Ovary (tissue), 10 donors: ENCODE measurements at places on chromosomes 13 and 19. TPM values are rescaled to one million over a fixed set of nuclear protein-coding genes. Genes with fewer than 3 reads are reported as not detected.

The SPACA4 gene
- not detected for total RNA-seq

DNA sequence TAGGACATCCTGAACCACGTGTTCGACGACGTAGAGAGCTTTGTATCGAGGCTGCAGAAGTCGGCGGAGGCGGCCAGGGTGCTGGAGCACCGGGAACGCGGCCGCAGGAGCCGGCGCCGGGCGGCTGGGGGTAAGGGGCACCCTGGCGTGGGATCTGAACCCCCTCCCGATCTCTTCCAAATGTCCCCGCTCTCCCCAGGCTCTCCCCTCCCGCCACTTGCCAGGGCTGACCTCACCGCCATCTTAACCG lies 6.0 kb downstream of the EPS8L1 start:
- peak; percentile 28 for DNase-seq

The WDR88 gene
- 0.79 TPM for total RNA-seq

- peak; percentile 64 for DNase-seq
These were observed 20.7 kb downstream of the TNFSF11 start for GRCh38 chr13:42594481-42595252.

The NBEA gene
- 15.0 TPM for total RNA-seq

- DNase-seq: no peak
These were observed 48.9 kb downstream of the MYH14 start for GRCh38 chr19:50252111-50252886.

GRCh38 chr13:110565296-110565695 lies 3.8 kb upstream of the RAB20 start:
- no peak for DNase-seq

The GJB6 gene
- total RNA-seq: not detected

DNA sequence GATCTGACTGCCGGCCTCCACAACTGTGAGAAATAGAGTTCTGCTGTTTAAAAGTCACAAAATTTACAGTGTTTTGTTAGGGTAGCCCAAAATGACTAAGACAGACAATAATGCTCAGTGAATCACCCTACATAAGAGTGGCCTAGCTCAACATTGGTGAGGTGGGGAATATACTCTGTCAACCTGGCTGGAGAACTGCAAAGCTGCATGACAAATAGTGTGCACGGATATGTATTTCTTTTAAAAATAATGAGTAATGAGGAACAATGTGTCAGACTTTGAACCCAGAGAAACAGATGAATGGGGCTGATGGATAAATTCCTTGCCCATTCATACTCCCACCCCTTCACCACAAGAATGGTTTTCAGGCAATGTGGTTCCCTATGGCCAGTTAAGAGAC lies 372.4 kb downstream of the SUCLA2 start:
- DNase-seq: no peak

GRCh38 chr19:55406826-55407549 lies 600 bp downstream of the UBE2S start:
- DNase-seq: no peak

DNA sequence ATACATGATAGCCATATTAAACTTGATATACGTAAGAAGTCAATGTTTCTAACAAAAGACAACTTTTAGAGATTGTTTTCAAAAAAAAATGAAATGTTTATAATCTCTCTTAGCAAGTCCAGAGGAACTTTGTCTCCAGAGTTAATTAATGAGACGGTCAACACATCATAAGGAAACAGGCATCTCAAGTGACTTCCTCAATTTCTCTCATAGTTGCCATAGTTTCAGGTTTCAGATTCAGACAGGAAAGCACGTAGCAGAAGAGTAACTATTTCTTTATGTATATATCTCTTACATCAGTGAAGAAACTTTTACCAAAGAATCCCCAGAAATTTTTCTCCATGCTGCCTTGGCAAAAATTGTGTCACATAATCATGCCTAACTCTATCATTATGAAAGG lies 159.6 kb upstream of the ATXN8OS start:
- DNase-seq: no peak

DNA sequence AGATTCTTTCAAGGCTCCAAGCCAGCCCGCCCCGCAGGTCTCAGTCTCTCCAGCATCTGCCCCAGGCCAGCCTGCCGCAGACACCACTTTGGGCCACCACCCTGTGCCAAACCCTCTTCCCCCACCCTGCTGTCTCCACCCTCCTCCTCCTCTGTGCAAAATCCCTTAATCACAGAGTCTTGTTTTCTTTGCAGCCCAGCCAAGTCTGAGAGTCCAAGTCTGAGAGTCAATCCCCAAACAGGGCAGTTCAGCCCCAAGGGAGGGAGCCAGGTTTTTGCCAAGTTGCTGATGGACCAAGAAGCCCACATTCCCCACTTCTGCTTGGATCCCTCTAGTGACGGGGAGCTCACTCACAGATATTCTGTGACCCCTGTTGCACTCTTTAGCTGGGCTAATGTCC lies 3.1 kb downstream of the ADAMTS10 start:
- no peak for DNase-seq

DNA sequence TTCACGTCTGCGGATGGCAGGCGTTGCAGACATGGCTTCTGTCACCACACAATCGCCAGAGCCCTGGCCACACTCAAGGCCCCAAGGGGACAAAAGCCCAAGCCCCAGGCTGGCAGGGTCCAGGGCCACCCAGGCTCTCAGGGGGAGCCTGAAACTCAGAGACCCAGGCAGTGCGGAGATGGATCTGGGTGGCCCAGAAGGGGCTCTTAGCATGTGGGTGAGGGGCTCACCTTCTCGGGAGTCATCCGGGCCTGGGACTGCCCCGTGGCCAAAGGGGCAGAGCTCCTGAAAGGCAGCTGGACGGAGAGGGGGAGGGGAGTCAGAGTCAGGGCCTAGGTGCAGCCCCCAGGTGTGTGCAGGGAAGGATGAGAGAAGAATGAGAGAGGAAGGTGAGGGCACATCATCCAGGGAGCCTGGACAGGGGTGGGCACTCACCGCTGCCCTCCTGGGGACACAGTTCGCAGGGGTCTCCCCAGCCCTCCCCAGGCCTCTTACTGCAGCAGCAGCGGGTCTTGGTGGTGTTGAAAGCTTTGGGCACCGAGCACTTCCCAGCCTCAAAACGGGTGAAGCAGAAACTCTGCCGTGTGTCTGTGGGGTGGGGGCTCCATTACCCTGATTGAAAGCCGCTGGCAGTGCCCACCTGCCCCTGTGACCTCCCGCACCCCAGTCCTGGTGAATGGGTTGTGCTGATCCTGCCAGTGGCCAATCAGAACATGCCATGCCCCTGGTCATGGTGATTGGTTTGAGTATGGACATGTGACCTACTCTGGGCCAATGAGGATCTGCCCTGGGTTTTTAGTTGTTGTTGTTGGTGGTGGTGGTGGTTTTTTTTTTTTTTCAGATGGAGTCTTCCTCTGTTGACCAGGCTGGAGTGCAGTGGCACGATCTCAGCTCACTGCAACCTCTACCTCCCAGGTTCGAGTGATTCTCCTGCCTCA lies 37.4 kb downstream of the CCL25 start:
- no peak for DNase-seq

DNA sequence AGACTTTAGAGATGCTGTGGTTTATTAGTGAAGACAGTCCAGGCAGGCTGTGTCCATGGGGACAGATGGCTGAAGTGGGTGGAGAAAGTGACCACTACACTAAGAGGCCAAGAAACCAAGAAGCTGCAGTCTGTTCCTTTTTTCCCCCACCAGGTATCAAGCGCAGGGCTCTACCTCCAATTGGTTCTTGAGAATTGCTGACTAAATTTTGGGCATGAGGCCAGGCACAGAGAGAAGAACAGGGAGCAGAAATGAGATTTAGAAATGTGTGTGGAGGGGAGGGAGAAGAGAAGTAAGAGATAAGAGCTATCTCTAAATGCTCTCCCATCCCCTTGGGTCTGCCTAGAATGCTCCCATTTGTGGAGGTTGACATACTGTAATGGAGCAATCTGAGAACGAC lies 12.3 kb upstream of the CYSLTR2 start:
- no peak for DNase-seq

DNA sequence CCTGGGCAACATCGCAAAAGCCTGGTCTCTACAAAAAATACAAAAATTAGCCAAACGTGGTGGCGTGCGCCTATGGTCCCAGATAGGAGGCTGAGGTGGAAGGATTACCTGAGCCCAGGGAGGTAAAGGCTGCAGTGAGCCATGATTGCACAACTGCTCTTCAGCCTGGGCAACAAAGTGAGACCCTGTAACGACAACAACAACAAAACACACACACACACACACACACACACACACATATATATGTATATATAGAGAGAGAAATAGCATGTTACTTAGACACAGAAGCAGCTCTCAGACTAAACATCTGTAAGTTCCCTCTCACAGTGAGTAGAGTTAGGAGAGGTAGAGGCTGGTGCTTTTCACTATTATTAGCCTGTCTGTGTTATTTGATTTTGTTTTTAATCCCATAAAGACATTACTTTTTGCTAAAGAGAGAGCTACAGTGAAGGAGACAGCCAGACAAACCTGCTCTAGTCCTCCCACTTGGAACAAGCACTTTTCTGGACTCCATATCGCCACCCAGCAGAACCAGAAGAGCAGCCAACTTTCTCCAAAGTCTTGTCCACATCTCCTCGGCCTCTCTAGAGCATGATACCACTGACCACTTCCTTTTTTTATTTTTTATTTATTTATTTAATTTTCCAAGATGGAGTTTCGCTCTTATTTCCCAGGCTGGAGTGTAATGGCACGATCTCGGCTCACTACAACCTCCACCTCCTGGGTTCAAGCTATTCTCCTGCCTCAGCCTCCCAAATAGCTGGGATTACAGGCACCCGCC lies 2.8 kb upstream of the LIN7B start:
- no peak for DNase-seq

The PGLYRP2 gene
- total RNA-seq: 0.28 TPM

DNA sequence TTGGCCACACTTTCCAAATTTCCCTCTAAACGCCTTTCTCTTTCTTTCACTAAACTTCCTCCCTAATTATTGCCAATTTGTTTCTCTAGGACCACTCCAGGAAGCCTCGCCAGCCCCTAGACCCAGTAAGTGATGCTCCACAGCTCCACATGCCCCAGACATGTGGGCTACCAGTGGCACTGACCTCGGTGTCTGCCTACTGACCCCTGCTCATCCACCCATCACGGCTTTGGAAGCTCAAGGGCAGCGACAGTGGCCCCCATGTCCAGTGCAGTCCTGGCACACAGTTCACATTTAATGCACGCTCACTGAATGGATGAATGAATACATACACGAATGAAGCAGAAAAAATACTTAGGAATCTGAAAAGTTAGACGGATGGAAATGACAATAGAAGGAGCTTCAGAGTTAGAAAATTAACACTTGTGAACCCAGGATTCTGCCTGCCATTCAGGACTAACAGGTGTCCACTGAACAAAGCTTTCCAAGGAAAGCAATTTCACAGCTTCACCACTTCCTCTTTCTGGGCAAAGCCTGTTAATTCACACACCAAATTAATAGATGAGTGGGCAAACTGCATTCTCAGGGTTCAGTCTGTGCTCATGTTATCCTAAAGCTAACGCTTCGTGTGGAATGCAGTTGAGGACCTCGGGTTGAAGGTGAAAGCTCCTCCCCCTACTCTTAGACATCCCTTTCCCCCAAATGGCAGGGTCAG lies 50.9 kb downstream of the CCDC70 start:
- DNase-seq: no peak

GRCh38 chr13:57716295-57716694 lies 84.8 kb downstream of the PCDH17 start:
- DNase-seq: no peak

The LSM7 gene
- 74.0 TPM for total RNA-seq

- DNase-seq: no peak
These were observed 9.9 kb downstream of the COL4A1 start for GRCh38 chr13:110297011-110297410.

DNA sequence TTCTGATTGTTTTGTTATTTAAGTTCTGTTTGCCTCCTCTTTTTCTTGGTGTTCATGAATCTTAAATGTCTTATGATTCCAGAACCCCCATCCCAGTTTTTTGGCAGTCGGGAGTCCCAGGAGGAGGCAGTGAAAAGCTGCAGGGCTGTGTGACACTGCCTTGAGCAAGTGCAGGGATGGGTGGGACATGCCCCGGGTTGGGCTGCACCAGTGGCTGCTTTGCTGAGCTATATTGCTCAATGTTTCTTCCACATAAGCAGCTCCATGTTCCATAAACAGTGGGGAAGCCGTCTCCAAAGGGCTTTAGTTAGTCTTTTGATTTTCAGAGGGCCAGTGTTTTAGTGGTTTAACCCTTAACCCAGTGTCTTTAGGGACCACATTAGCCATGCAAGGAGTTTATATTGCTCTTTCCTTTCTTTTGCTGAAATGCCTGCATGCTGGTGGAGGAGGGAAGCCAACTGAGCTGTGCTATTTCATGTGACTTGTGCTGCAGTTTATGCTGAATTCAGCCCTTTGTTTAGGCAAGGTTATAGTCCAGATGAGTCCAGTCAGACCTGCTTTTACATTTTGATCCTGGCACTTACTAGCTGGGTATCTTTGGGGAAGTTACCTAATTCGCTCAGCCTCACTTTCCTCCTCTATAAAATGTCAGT lies 13.1 kb downstream of the ATP8A2 start:
- DNase-seq: no peak

DNA sequence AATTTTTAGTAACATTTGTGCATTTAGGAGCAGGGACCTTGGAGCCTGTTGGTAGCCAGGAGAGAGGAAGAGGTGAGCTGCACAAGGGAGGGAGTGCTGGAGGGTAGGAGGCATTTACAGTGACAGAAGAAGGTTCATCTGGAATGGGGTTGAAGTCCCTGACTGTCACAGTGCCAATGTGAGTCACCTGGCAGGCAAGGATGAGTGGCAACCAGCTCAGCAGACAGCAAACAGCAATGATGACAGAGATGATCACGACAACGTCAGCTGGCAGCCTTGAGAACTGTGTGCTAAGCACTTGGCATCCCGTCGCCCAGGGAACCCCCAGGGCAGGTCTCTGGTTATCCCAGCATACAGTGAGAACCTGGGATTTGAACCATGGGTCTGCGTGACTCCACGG lies 2.6 kb downstream of the OR10H5 start:
- DNase-seq: no peak

- DNase-seq: no peak
These were observed 75.6 kb upstream of the KL start for GRCh38 chr13:32940601-32941000.

DNA sequence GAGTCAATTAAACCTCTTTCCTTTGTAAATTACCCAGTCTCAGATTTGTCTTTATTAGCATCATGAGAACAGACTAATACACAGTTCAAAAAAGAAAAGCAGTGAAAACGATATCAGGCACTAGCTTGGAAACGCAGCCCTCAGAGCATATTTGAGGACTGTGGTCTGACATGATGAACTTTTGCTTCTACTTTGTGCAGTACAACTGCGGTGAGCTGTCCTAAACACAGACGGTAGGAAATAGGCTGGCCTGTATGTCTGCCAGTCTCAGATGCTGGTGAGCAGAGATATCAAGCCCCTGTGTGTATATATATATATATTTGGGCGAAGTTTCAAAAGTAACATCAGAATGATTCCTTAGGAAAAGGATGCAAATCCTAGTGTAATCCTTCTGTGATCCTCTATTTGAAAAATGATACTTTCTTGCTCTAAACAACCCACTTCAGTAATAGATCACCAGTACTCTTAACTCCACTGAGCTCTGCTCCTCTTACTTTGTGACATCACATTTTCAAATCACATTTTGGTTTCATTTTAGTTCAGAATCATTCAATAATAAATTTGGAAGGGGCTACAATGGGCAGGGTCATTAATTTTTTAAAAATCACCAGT lies 74.4 kb downstream of the TNFRSF19 start:
- no peak for DNase-seq

GRCh38 chr19:6126335-6126974 lies 9.0 kb upstream of the ACSBG2 start:
- no peak for DNase-seq

GRCh38 chr13:73635166-73635787 lies 498.9 kb downstream of the KLF12 start:
- DNase-seq: no peak

The SIGLEC5 gene
- 0.67 TPM for total RNA-seq

- no peak for DNase-seq
These were observed 22.0 kb downstream of the CEACAM16 start for GRCh38 chr19:44720945-44721344.

The OBI1 gene
- 10.0 TPM for total RNA-seq

The PEAK3 gene
- total RNA-seq: not detected
